ENCODE measurements at places on chromosomes 2 and 18. TPM values are rescaled to one million over a fixed set of nuclear protein-coding genes. Genes with fewer than 3 reads are reported as not detected.

UGT1A3 gene
- not detected for total RNA-seq

DNA sequence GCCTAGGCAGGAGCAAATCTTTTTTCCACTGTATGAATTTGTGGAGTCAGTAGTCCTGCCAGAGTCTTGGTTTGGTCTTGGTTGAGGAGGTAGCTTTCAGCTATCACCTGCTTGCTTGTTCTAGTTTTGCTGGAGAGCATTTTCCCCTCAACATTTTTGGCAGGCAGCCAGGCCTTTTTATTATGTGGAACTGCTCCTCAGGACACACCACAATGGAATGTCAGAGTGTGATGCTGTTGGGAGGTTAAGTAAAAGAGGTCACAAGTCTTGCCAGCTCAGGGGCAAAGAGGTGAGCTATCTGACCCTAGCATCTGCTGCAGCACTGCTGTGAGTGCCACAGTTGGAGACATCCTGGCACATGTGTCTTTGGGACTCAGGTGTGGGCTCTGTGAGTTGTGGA is 258.0 kb downstream of the CNTNAP5 start:
- peak; percentile 16 for DNase-seq

GRCh38 chr2:126781206-126781605 is 117.5 kb upstream of the TEX51 start:
- DNase-seq, result no peak

- DNase-seq, result peak; percentile 69
These were observed 1.0 kb upstream of the B4GALT6 start for GRCh38 chr18:31685097-31686082.

GRCh38 chr2:120831086-120831485 is 95.4 kb downstream of the GLI2 start:
- DNase-seq, result no peak

DNA sequence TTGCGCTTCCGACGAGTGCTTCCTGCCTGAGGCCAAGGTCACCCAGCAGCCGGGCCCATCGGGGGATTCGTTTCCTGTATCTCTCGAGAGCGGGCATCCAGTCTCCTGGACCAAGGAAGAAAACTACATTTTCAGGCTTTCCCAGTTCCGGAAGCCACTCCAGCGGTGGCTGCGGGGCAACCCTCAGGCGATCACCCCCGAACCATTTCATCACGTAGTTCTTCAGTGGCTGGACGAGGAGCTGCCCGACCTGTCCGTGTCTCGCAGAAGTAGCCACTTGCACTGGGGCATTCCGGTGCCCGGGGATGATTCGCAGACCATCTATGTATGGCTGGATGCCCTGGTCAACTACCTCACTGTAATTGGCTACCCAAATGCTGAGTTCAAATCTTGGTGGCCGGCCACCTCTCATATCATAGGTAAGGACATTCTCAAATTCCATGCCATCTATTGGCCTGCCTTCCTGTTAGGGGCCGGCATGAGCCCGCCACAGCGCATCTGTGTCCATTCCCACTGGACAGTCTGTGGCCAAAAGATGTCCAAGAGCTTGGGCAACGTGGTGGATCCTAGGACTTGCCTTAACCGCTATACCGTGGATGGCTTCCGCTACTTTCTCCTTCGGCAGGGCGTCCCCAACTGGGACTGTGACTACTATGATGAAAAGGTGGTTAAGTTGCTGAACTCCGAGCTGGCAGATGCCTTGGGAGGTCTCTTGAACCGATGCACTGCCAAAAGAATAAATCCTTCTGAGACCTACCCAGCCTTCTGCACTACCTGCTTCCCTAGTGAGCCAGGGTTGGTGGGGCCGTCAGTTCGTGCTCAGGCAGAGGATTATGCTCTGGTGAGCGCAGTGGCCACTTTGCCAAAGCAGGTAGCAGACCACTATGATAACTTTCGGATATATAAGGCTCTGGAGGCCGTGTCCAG is 1.0 kb downstream of the MARS2 start:
- no peak for DNase-seq
